ENCODE measurements at places on chromosomes 4 and X.

DNA sequence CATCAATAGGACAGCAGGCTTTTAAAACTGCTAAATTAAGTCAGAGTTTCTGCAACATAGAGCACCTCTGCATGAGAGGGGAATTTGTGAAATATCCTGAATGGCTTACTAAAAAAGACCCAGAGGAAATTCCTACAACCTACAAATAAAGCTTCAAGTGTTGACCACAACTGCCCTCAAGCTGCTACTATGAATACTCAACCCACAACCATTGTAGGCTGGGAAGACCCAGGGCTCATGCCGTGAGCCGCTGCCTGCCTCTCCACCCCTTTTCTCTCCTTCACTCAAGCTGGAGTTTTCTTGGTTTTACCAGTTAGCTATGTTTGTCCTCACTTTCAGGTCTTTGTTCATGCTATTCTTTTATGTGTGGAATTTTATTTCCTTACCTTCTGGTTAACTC lies 151.6 kb downstream of the EMCN start:
- no peak for DNase-seq

DNA sequence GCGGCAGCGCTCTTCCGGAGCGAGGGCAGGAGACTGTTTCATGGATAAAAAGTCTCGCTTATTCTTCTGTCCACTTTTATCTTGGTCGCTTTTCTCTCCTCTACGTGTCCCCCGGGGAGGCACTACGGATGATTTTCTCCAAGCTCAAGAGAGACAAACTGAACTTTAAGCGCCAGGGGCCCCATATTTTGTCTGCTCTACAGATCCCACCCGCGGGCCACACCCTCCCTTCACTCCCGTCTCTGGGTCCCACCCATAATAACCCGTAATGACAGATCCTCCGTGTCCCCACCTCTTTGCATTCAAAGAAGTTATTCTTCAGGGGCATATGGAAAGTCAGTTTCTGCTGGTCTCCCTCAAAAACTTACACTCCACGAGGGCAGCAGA lies at the start of gene CORIN:
Gene CORIN, minus strand, starts transcription at position 160 of the 387 bp plus-strand sequence. Its CDS starts 118 bp downstream, at position 42.
- DNase-seq, result no peak

GRCh38 chrX:38799995-38800580 lies 1.2 kb upstream of the MID1IP1 start:
- peak; percentile 52 for DNase-seq

- peak; percentile 88 for DNase-seq
These were observed at the start of gene KLHL8 for GRCh38 chr4:87220094-87220822. TSS of gene KLHL8 (minus strand) at chr4:87220618. CDS start at chr4:87195539, 25,079 bp downstream.

- DNase-seq, result peak; percentile 88
These were observed 279.2 kb downstream of the QDPR start for GRCh38 chr4:17232566-17233253.

GRCh38 chr4:173782660-173783059 lies 252.6 kb upstream of the HAND2 start:
- no peak for DNase-seq

- no peak for DNase-seq
These were observed 188.4 kb upstream of the VEGFC start for GRCh38 chr4:176981074-176981473.

GRCh38 chr4:15809058-15809457 lies 30.9 kb downstream of the CD38 start:
- no peak for DNase-seq

All from EH (cell line).